HTR-8/SVneo (cell line): ENCODE measurements at places on chromosomes 6 and 20.
A peak's percentile ranks its signal among the peaks of the same experiment; 100 is the strongest.

GRCh38 chr6:30870546-30870945, 13.8 kb upstream of the DDR1 start:
- no peak for DNase-seq

DNA sequence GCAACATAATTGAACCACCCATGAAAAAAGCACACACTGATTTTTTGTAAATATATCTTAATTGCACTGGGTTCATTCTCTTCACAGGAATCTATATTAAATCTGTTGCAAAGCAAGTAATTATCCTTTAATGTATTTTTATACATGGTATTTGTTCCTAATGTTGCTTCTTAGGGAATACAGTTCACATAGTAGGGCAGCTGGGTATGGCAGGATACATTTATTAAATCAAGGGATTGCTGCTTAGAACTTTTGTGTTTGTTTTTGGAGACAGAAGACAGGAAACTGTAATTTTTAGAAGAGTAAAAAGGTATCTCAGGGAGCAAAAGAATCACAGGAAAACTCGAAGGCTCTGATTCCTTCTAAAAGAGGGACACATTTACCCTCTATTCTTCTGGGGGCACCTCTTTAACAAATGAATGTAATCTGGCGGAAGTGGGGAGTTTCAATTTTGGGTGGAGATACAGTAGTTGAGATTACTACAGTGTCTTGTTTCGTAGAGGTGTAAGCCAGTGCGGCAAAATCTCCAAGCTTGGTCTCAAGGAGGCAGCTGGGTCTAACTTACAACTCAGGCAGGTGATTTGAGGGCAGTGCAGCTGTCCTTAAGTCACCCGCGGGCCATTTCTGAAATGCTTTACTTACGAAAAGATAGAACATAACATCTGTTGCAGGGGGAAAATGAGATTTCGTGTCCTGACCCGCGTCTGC, 812 bp upstream of the SMIM13 start:
- peak; percentile 43 for DNase-seq

- DNase-seq, result no peak
Observed at GRCh38 chr6:133341607-133342158, 100.5 kb downstream of the EYA4 start.

DNA sequence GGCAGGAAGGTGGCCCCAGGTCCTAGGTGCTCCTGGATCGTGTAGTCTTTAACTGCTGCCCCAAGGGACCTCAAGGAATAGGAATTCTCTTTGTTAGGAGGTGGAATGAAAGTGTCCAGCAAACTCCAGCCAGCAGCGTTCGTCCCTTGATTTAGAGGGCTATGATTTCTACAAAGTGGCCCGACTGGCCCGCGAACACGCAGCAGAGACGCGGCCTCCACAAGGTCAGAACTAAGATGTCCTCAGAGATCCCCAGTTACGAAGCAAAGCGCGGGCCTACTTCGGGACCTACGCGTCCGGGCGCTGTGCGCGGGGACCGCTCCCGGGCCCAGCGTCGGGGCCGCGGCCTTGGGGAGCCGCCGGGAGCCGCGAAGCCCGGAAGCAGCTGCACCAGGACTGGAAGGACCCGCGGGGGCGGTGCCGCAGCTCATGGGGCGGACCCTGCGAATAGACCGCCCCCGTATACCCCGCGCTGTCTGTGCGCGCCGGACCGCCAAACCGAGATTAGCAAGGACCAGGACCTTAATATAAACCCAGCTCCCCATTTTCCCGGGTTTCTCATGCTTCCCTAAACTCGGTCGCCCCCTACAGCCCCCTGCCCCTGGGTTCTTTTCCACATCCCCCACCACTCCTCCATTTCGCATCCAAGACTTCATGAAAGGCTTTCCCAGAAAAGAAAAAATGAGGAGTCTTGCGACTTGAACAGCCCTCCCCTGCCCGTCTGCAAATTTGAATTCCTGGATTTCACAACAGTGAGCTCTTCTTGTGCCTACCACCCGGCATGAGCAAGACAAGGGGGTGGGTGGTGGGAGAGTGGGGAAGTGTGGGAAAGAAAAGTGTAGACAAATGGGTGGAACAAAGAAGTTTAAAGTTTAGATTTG, at the start of gene C6orf47:
Gene C6orf47 (minus strand): TSS at position 398 of the 881 bp plus-strand sequence. CDS start 831 bp downstream, outside the sequence.
- DNase-seq, result peak; percentile 85

DNA sequence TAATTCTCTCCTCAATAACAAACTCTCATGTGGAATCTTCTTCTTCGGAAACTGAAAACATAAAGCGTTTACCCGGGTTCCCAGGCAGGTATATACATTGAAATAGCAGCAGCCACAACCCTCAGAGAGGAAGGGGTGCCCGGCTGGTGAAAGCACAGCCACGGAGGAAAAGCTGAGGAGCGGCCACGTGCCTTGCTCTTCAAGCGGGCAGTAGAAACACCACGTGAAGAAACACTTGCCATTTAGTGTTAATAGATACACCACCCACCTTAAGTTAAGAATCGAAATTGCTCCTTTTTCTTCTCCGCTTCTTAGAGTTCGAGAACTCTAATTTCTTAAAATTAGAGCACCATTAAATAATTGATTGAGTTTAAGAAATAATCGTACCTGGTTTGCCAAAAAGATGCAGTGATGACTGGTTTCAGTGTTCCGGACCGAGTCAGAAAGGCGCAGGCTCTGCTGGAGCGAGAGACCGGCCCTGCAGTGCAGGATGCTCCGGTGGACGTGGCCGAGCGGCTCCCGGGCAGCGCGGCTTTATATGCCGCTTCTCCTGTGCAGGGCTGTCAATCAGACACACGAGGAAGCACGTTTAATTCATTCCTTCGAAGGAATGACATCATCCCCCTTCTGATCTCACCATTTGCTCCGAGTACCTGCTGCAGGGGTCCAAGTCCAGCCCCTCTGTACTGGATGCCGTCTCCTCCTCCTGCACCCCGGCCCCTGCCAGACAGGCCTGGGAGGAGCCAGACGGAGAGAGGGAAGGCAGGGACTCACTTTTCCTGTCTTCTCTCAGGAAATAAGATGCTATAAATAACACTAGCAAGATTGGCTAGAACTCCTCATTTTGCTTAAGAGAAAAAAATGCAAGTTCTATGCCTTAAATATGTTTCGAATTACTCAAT, at the start of gene THBS2:
Gene THBS2 (minus strand): TSS at position 510 of the 902 bp plus-strand sequence. CDS start 3,062 bp downstream, outside the sequence.
- peak; percentile 76 for DNase-seq

DNA sequence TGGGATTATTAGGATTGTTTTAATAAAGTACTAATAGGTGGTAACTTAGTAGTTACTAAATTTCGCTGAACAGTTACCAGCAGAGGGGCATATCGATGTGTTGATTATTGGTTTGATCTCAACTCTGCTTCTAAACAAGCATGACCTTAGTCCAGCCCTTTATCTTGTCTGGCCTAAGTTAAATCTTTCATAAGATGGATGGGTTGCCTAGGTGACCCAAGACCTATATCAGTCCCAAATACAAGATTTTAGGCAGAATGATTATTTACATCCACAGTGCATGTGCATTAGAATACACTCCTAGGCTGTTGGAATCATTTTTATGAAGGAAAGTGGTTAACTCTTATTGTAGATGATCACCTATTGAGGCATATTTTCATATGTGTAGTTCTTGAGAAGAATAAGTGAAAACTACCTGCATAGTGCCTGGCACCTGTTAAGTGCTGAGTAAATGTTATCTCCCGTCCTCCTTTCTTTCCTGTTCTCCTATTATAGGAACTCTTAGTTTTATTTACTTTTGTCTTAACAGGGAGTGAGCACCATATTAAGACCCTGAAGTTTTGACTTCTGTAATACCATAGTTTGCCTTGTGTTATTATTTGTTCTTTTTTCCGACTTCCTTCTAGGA, 1.1 kb downstream of the HSF2 start:
- DNase-seq, result no peak

DNA sequence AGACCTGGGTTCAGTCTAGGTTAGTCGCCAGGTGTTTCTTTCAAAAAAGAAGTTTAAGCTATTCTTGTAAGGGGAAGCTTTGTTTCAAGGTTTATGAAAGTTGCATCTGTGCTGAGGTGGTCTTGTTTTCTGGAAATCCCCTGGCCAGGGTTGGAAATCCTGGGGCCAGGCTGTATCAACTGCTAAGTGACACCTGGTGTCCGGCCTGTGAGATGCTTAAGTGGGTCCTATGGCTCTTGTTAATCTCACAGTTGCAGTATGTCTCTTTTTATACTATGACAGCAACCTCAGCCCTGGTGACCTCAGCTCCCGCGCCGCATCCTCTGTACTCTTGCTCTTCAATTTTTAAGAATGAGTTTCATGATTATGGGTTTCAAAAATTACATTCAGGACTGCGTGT, 72.0 kb downstream of the CHMP4B start:
- DNase-seq, result no peak

DNA sequence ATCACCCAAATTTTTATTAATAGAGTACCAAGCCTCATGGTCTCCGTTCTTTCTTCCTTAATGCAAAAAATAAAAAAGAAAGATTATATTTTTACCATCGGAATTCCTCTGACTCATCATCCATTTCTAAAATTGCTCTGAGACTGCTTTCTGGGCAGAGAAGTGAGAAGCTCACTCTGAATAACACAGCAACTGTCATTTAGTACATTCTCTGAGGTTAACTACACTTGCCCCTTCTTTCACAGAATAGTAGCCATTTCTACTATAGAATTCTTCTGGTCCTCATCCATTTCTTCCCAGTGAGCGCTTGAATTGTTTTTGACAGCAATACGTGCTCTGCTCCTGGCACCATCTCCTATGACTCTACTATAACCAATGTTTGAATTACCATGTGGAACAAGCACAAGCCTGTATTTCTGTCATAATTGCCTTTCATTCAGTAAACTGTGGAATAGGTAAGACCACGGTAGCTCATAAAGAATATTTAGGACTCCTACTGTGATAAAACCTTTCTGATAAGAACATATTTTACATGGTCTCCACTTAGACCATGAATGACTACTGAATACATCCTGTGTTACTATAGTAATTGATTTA, 435.5 kb upstream of the NRSN1 start:
- no peak for DNase-seq

GRCh38 chr6:44111434-44112417, 15.5 kb downstream of the MRPL14 start:
- DNase-seq, result no peak

DNA sequence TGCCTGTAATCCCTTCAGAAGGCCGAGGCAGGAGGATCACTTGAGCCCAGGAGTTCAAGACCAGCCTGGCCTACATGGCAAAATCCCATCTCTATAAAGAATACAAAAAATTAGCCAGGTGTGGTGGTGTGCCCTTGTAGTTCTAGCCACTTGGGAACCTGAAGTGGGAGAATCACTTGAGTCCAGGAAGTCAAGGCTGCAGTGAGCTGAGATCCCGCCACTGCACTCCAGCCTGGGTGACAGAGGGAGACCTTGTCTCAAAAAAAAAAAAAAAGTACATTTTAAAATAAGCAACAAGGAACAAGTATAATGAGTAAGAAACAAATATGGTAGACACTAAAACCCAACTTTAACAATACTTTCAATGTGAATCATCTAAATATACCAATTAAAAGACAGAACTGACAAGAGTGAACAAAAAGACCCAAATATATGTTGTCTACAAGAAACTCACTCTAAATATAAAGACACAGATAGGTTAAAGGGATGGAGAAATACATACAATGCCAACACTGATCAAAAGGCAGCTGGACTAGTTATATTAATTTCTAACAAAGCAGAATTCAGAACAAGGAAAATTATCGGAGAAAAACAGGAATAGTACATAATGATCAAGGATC, 37.7 kb downstream of the RANBP9 start:
- no peak for DNase-seq

GRCh38 chr20:59945731-59946130, 5.5 kb downstream of the FAM217B start:
- DNase-seq, result no peak

DNA sequence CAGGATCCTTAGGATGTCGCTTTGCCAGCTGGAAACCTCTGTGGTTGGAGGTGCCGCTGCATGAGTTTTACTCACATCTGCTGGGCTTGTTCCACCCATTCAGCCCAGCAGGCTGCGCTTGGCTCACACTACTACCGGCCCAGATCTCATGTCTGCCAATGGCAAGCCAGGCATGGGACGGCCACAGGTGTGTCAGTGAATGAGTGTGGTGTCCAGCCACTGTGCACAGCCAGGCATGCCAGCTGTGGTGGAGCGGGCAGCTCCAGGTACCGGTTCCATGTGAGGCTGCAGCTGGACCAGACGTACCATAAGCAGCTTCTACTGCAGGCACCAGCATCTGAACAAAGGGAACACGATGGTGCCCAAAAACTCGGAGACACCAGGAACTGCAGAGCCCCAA, 33.1 kb upstream of the ASF1A start:
- DNase-seq, result no peak

- no peak for DNase-seq
Observed at GRCh38 chr20:25548613-25549086, 36.7 kb downstream of the NINL start.

- DNase-seq, result no peak
Observed at GRCh38 chr20:5767493-5768098, 17.4 kb downstream of the SHLD1 start.
